ENCODE measurements at places on chromosomes 3 and 15.
A peak's percentile ranks its signal among the peaks of the same experiment; 100 is the strongest.

DNA sequence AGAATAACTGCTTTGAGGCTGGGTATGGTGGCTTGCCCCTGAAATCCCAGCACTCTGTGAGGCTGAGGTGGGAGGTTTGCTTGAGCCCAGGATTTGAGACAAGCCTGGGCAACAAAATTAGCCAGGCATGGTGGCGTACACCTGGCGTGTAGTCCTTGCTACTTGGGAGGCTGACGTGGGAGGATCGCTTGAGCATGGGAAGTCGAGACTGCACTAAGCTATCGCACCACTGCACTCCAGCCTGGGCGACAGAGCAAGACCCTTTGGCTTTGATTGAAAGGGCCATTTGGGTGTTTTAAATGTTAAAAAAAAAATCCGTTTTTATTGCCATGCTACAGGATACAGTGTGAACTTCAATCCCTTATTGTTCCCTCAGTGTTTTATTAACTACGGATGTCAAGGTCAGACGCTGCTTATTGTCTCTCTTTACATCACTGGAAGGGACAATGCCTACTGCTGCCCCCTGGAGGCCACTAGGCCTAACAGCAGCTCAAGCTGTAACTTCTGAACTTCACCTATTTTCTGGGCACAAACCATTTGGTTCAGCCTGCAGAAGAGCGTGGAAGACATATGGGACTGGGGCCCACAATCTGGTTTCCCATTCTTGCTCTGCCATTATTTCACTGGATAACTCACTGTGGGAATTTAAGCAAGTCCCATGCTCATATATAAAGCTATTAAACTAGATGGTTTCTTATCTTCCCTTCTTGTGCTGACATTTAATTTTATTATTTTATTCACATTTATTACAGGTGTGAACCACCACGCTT is 15.3 kb upstream of the IREB2 start:
- no peak for DNase-seq

- DNase-seq = peak; percentile 35
Measured at GRCh38 chr15:41894791-41895463, 1.1 kb upstream of the SPTBN5 start.

DNA sequence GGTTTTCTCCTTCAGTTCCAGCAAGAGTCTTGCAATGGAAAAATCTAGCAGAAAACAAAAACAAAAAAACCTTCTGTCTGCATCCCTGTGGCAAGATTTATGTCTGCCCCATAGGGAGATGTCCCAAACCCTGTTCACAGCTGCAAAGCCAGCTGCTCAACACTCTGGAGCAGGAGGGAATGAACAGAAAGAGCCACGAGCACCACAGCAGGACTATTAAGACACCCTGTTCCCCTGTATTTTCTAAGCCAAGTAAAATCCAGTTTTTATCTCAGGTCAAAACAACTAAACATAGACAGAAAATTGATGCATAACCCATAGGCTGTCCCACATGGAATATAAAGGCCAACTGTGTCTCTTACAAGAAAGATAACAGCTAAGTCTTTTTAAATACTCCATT is 357.9 kb downstream of the LSAMP start:
- no peak for DNase-seq

DNA sequence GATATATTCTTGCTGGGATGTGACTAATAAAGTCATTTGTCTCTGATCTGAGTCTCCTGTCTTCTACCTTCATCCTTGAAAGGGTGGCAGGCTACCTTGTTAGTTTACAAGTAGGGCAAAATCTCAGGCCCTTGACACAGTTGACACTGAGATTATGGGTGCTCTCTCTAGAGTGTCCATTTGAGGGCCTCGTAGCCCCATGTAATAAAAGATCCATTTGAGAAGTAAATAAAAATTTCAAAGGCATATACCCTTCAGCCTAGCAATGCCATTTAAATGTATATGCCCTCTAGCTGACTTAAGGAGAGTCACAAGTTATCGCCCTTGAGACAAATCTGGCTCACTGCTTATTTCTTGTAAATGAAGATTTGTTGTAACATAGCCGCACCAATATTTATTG is 98.6 kb downstream of the TCF12 start:
- DNase-seq = no peak

DNA sequence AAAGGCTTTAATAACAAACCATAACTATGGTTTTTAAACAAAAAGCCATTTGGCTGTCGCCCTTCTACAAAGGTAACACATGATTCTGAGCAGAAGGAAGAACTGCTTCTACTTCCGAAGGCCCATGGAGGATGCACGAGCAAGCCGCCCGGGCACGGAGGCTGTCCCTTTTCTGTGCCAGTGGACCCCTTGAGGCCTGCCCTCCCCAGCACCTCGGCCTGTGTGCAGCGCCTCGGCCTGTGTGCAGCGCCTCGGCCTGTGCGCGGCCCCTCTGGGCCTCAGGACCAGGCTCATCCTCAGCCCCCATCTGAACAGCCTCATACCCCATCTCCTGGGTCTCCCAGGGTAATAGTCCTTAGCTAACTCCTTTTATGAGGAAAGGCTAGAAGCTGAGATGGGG is 329.5 kb downstream of the OCA2 start:
- DNase-seq = no peak

- no peak for DNase-seq
Measured at GRCh38 chr15:74543043-74543422, 2.0 kb downstream of the ARID3B start.

- DNase-seq = no peak
Measured at GRCh38 chr3:31226346-31226745, 306.4 kb upstream of the STT3B start.

DNA sequence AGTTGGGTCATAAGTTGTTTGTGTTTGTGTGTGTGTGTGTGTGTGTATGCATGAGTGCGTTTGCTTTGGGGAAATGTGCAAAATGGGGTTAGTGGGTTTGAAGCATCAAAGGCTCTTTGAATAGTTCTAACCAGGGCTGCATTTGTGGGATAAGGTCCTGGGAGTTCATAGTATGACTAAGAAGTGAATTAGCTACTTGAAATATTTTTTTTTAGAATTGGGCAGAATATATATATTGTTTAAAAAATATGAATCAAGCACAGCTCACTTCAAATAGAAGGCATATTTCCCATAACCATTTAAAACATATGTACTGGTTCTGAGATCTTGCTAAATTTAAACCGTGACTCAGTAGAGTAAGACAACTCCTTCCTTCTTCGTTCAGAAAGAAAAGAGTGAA is 43.1 kb downstream of the IGF2BP2 start:
- DNase-seq = peak; percentile 45

GRCh38 chr3:105788593-105788992 is 80.2 kb downstream of the CBLB start:
- DNase-seq = no peak

DNA sequence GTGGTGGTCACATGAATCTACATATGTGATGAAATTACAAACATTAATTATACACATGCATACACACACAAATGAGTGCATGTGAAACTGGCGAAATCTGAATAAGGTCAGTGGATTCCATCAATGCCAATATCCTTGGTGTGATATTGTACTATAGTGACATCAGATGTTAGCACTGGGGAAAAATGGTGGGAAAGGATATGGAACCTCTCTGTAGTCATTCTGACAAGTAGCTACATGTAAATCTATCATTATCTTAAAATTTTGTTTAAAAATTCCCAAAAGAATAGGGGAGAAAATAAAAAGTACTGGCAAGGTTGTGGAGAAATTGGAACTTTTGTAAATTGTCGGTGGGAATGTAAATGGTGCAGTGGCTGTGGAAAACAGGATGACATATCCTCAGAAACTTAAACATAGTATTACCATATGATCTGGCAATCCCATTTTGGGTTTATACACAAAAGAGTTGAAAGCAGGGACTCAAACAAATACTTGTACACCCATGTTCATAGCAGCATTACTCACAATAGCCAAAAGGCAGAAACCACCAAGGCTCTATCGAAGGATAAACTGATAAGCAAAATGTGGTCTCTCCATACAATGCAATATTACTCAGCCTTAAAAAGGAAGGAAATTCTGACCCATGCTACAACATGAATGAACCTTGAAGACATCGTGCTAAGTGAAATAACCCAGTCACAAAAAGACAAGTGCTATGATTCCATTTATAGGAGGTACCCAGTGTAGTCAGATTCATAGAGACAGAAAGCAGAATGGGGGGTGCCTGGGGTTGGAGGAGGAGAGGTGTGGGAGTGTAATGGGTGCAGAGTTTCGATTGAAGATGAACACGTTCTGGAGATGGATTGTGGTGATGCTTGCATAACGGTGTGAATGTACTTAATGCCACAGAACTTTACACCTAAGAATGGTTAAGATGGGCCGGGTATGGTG is 25.3 kb upstream of the HRH1 start:
- no peak for DNase-seq

GRCh38 chr15:74519311-74519710 is 21.7 kb upstream of the ARID3B start:
- DNase-seq = no peak

DNA sequence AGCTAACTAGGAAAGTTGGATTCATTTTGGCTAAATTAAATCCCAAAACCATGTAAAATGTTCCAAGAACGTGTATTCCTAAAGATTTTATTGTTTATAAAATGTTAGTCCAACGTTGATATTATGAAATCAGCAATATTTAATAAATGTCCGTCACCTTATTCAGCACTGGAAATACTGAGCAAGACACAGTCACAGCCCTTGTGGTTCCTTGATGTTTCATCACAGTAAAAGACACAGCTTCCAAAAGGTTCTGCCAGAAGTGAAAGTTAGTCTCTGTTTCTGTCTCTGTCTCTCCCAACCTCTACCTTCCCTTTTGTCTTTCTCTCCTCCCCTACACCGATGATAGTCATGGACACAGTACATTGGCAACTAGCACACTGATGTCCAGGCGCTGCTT is 82.2 kb upstream of the BOC start:
- DNase-seq = no peak

GRCh38 chr15:39125904-39126303 is 455.0 kb upstream of the THBS1 start:
- no peak for DNase-seq

- DNase-seq = no peak
Measured at GRCh38 chr3:47042231-47042791, 62.8 kb downstream of the NBEAL2 start.

DNA sequence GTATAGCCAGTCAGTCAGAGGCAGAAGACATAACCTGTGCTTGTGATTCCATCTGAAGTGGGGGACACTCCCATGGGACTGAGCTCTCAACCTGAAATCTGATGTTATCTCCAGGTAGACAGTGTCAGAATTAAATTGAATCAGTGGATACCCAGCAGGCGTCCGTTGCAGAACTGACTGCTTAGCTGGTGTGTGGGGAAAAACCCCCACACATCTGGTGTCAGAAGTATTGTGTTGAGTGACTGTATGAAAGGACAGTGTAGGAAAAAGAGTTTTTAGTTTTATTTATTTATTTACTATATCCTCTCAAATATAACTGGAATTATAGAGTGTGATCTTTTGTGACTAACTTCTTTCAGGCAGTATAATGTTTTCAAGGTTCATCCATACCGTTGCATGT is 10.4 kb downstream of the KPNA4 start:
- DNase-seq = no peak

- peak; percentile 55 for DNase-seq
Measured at GRCh38 chr3:81195478-81195877, 566.0 kb downstream of the GBE1 start.

DNA sequence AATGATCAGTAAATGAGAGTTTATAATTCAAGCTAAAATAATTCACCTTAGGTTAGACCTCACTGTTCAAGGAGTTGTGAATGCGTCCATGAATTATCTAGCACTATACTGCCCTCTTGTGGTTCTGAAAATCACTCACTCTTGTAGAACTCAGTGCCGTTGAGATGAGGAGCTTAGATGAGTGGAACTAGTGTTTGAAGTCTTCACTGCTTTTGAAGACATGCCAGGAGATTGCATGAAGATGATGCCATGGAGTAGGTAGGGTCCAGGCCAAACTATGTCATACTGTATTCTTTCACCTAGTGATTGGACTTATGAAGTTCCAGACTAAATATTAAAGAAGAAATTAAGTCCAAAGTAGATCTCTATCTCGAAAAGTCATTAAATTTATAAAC is 28.8 kb downstream of the LYSMD4 start:
- DNase-seq = peak; percentile 54

DNA sequence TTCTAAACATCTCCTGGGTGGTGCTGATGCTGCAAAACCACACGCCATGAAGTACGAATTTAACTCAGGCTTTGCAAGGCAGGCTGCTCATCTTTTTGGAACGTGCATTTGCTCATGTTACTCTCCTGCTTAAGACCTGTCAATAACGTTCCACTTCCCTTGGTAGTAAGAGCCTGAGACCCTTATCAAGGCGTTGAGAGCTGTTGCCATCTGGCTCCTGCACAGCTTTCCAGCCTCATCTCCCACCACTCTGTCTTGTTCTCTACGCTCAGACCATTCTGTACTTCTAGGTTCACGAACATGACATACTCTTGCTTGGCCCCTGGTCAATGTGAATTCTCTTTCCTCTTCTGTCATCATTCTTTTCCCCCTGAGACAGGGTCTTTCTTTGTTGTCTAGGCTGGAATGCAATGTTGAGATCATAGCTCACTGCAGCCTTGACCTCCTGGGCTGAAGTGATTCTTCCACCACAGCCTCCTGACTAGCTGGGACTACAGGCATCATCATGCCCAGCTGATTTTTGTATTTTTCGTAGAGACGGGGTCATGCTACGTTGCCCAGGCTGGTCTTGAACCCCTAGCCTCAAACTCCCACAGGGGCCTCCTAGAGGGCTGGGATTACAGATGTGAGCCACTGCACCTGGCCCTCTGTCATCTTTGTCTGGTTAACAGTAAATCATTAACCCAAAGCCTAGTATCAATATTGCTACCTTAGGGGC is 202.8 kb downstream of the CADPS start:
- no peak for DNase-seq

DNA sequence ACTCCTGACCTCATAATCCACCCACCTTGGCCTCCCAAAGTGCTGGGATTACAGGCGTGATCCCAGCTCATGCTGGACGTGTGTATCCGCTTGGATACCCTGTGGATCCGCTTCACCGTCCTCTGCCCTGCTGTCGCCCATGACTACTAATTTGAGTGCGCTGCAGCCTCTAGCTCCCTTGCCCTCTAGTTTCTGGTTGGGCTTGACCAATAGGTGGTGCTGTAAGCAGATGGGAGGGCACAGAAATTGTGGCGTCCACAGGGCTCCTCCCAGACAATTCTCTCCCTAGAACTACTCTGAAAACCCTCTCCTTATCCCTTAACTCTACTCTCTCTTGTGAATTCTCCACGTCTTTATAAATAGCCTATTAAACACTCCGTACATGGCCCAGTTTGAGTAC is 36.2 kb downstream of the ZPLD1 start:
- no peak for DNase-seq

GRCh38 chr15:99098991-99099390 is 5.9 kb upstream of the SYNM start:
- no peak for DNase-seq
